GDM1 (cell line): ENCODE measurements at places on chromosomes 5 and 9.

- DNase-seq, result no peak
These were observed at the start of gene CMYA5 for GRCh38 chr5:79689541-79690466. Gene CMYA5 (plus strand): TSS chr5:79689836. CDS start chr5:79689908, 72 bp downstream.

GRCh38 chr5:174090129-174090528 is 44.6 kb downstream of the NSG2 start:
- no peak for DNase-seq

- DNase-seq, result no peak
These were observed 1858.6 kb upstream of the CDH9 start for GRCh38 chr5:28896949-28897348.

DNA sequence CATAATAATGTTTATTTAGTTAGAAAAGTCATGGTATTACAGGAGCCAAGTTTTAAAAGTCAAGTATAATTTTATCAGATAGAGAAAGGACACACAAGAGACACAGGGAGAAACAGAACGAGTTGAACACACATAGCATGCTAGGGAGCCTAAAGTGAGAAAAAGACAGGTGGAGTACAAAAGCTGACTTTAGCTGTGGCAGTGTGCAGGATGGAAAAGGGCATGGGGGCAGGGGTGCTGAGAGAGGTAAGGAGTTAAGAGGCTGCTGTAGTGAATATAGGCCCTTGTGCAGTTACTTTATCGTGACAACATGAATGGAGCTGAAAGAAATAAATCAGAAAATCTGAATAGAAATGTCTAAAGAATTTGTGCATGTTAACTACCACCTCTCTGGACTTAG is 18.0 kb downstream of the HMGCS1 start:
- DNase-seq, result no peak
